ENCODE measurements at places on chromosomes 6 and 20.
A peak's percentile ranks its signal among the peaks of the same experiment; 100 is the strongest.

- DNase-seq, result no peak
These were observed 107.7 kb upstream of the ATXN1 start for GRCh38 chr6:16868968-16869367.

DNA sequence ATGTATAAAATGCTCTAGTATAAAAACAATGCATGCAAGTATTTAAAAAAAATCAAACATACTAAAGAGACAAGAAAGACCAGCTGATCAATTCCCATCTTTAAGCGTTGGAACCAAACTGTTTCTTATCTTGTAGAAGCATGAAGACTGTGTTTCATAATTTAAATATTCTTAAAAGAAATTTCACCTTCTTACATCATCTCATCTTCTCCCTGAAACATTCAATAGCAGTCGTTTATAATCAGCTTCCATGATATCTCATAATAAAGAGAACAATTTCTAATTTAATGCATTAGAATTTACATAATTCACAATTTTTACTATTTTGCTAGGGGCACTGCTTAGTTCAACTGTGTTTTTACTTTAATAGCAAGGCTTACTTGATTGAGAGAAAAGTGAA, 468.1 kb upstream of the MARCKS start:
- no peak for DNase-seq

- peak; percentile 27 for DNase-seq
These were observed 98.4 kb downstream of the PSMB1 start for GRCh38 chr6:170454512-170455285.

DNA sequence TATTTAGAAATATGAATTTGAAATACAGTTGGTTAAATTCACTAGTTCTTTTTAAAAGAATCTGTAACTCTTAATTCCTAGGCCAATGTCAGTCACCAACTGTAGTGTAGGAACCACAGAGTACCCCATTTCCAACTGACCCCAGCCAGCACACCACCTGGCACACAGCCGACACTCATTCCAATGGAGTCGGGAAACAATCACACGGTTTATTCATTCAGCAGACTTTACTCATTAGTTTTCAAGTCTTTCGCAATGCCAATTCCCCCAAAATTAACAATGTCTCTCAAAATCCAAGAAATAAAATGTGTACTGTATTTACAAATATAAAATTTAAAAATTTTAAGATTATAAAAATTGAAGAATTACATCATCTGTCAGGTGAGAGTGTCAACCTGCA, 13.5 kb downstream of the ARG1 start:
- no peak for DNase-seq

- DNase-seq, result no peak
These were observed 26.4 kb upstream of the SLC9A8 start for GRCh38 chr20:49786196-49786595.

GRCh38 chr20:25500880-25501351, 84.4 kb downstream of the NINL start:
- no peak for DNase-seq

DNA sequence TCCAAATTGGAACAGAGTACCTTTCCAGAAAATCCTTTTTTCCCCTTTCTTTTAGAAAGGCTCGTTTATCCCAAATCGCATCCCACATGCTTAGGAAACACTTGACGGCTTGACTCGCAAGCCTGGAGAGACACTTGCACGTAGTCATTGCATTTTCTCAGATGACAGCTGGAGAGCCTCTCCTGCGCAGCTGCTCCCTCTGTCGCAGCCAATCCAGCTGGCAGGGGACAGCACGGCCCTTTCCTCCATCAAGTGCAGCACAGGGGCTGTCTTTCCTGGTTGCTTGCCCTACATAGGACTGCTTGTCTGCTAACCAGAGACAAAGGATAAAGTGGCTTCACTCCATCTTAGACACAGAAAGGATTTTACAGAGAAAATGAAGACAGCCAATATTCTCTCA, 77.6 kb upstream of the RGS17 start:
- DNase-seq, result peak; percentile 69

DNA sequence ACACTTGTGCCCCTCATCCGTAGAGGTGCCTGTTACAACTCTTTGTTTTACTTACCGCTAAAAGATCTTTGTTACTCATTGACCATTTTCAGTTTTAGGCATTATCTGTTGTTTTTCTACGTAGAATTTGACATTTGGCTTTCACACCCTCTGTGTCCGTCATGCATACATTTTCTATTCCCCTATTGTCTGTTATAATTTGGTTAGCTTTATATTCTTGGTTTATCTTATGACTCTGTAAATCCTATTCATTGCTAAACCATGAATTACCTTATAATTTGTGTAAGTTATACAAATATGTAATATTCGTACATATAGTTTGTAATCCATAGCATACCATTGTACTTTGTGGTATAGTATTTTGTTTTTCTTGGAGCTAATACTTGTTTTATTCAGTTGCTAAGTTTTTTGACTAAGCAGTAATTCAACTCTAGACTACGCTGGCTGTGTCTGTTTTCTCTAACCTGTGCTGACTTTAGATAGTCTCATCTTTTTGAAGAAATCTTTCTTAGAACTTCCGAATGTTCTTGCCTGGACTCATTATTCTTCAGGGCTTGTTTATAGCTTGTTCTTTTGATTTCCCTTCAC, 21.8 kb downstream of the CDC5L start:
- DNase-seq, result no peak

Data from DND-41 (cell line).